ENCODE measurements at places on chromosomes 16 and 17.

- peak; percentile 18 for DNase-seq
Measured at GRCh38 chr16:4053301-4053845, 62.9 kb downstream of the ADCY9 start.

DNA sequence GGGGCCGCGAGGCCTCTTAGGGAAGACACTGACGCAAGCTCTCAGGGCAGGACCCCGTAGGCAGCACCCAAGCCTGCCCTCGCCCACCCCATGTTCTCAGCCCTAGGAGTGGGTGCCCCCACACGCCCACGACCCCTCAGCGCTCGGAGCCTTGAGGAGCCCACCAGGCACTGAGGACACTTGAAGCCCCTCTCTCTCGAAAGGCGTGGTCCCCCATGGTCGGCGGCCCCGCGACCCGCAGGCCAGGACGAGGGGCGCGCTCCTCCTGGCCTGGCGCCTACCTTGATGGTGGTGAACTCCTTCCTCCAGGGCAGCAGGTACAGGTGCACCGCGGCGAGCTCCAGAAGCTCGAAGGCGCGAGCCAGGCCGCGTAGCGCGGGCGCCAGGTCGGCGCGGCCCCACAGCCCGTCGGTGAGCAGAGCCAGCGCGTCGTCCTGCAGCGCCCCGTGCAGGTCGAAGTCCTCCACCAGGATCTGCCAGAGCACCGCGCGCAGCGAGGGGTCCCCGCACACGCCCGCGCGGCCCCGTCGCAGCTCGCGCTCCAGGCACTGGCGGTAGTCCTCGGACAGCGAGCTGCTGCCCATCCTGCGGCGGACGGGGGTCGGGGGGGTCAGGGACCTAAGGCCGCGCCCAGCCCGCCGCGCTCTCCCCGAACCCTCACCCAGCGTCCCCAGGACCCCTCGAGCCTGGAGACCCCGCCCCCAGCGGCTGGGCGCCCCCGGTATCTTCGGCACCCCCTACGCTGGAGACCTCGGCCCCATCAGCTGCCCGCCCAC lies 668 bp downstream of the SPATA2L start:
- peak; percentile 64 for DNase-seq

DNA sequence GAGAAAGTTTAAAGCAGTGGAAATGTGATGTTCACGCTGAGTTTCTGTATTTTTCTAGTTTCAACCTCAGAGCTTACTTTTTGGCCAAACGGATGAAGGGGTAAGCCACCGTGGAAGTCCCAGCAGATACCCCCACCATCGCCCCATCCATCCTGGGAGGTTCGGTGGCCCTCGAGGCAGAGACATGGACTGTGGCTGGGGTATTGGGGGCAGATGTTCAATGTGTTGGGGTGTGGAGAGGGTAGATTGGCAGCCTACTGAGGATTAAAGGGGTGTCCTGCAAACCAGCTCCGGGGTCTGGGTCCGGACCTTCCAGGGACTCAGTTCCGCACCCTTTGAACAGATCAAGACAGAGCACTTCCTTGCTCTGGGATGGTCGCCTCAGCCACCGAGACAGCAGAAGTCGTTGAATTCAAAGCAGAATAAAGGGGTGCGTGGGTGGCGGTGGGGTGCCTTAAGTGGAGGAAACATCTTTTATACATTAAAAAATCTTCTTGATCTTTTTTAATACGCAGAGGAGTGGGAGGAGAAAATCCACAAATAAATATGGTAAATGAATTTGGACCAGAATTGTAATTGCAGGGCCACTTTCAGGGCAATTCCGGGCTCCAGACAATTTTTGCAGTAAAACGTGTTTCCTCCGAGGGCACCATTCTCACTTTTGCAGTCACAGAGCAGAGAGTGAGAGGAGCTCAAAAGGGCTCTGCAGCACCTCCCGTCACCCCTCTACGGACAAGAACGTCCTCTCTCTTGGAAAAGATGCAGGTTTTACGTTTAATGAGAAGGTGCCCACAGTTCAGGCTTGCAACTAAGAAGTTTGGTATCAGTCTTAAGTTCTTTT lies 8.2 kb upstream of the CBX8 start:
- no peak for DNase-seq

GRCh38 chr17:82058230-82058854 lies 6.6 kb downstream of the GPS1 start:
- no peak for DNase-seq

DNA sequence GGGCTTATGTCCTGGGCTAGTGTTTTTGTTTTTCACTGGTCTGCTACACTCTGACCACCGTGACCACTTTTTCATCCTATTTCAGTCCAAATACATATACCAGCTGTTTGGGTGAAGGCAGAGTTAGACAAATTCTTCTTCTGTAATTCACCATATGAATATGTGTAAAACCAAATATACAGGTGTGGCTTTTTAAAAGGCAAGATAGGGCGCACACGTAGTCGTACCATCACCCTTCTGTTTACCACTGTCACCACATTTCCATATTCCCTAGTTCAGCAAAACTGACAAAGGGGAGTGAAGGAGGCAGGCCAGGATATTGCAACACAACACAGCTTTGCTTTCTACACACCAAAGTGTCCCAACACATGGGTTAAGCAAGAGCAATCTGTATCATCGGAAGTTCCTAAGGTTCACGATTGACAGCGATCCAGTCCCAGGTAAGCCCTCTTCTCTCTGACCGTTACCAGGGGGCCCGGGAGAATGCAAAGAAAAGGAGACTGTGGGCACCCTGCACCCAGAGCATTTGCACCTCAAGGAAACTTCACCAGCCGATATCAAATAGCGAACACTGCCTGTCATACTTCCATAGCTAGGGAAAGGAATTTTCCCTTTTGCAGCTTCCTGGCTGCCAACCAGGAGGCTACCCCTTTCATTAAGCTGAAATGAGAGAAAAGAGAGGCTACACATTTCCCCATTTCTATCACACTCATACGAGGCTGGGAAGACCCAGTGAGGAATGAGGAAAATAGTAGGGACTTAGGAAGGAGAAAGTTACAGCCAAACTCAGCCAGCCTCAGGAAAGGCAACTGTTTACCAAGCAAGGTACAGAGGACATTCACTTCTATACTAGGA lies 23.1 kb downstream of the CREBBP start:
- DNase-seq, result no peak

GRCh38 chr17:50523208-50523607 lies 9.3 kb upstream of the EPN3 start:
- no peak for DNase-seq

- no peak for DNase-seq
Measured at GRCh38 chr17:50480142-50480764, 1.6 kb downstream of the RSAD1 start.

DNA sequence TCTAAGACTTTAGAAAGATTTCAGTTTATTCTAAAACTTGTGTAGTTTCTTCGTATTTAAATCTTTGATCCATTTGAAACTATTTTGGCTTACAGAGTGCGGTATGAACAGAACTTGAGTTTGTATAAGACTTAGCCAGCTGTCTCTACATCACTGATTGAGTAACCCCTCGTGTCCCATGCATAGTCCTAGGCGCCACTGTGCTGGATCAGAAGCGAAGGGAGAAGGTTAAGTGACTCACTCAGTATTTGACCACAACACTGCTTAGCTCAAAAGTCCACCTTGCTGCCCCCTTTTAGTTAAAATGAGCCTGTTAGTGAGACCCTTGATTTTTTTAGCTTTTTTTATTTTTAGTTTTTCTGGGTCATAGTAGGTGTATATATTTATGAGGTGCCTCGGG lies 28.4 kb downstream of the CD300LB start:
- no peak for DNase-seq

GRCh38 chr17:53719229-53719628 lies 103.5 kb upstream of the KIF2B start:
- DNase-seq, result no peak

- DNase-seq, result no peak
Measured at GRCh38 chr17:55706808-55707773, 15.6 kb downstream of the TMEM100 start.

DNA sequence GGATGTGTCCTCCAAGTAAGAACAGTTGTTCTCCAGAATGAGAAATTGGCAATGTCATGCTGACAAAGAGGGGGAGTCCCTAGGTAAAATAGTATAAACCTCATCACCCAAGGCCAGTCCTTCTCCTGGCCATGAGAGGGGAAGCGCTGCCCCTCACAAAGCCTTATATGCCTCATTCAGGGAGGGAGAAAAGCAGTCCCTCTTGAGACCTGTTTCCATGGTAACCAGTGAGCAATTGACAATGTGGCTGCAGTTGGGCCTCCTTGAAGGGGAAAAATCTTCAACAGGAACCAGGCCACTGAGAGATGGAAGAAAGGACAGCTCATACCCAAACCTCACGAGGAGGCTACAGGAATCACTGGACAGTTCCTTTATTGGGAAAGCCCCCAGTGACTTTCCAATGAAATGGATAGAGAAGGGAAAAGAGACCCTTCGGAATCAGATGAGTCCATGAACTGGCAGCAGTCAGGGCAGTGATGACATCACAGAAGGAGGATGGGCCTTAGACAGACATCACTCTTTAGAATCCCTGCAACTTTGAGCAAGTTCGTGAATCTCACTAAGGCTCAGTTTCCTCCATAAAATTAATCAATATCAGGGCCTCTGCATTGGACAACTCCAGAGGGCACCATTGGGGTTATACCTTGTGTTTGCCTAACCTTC lies 275.7 kb downstream of the TOX3 start:
- DNase-seq, result no peak

DNA sequence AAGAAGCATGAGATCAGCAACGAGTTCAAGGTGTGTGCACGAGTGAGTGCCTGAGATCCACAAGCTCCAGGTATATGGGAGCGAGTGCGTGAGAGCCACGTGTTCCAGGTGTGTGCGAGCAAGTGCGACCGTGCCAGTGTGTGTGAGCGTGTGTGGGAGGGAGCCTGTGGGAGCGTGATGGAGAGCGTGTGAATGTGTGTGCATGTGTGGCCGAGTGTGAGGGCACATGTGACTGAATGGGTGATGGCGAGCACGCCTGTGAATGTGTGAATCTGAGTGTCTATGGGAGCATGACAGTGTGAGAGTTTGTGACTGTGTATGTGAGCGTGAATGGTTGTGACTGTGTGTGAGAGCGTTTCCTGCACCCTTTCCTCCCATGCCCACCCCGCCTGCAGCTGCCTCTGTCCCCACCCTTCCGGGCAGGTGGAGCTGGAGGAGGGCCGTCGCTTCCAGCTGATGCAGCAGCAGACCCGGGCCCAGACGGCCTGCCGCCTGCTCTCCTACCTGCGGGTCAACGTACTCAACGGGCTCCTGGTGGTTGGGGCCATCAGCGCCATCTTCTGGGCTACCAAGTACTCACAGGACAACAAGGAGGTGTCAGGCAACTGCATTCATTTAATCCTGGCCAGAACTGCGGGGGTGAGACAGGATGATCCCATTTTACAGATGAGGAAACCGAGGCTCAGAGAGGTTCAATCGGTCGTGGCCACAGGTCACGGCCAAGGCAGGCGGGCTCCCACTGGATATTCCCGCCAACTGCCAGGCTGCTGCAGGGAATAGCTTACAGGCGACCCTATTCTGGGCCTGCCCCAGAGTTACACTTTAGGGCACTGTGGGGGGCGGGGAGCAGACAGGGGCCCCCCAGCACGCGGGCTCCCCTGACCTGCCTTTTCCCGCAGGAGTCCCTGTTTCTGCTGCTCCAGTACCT lies 3.7 kb downstream of the TMC8 start:
- DNase-seq, result peak; percentile 84

DNA sequence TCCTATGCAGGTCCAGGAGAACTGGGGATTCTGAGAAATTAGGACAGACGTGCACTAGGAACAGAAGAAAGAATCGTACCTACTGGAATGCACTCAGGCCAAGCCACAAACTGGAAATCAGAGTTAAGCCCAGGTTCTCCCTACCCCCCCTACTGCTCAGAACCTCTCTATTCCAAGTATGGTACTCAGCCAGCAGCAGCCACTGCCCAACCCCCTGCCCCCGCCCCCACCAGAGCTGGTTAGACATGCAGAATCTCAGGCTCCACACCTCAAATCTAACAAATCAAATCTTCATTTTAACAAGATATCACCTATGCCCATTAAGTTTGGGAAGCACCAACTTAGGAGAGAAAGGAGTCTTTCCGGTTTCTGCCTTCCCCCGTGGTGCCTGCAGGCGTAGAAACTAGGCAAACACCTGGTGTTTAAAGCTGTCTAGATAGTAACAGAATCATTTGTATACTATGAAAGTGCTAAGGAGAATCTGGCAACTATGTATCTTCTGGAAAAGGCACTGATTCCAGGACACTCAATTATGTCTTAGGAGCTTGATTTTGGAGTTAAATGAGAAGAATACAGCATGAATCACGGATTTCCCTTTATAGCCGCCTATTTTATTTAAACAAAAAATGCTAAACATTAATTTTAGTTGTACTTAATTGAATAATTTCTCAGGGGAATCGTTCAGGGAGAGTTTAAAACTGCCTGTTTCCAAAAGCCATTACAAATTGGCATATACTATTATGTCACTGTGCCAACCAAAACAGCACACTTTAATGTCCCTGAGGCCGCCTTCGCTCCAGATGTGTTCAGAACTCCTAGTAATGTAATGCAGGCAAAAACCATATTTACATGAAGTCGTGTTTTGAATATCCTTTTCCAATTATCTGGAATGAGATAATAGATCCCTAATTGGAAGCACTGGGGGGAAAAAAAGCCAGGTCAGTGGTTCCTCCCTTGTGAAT lies 166.5 kb downstream of the STX8 start:
- DNase-seq, result no peak

- no peak for DNase-seq
Measured at GRCh38 chr16:29959293-29959692, 2.6 kb upstream of the TMEM219 start.

DNA sequence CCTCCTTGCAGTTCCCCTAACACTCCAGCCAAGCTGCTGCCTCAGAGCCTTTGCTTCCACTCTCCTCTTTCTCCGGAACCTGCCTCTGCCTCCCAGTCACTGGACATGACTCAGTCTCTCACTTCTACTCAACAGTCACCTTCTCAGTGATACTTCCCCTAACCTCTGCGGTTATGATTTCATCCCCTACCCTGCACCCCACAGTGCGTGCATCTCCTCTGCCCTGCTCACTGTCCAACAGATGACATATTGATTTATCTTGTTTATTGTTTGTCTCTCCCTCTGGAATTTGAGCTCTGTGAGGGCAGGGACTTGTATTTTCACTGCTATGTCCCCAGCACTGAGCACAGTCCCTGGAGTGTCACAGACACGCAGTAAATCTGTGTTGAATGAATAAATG lies 100.7 kb downstream of the CYLD start:
- DNase-seq, result no peak

DNA sequence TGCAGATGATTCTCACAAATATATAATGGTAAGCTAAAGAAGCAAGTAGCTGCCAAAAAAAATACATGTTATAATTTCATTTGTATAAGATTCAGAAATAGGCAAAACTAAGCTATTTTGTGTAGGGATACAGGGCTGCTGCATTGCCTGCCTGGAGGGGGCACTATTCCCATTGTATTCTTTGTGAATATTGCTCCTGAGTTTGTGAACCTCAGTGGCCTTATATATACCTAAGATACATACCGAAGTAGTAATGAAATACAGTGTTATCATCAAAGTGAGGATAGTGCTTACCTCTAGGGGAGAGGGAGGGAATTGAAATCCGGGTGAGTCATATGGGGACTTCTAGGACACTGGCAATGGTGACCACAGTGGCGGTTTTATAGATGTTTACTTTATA lies 53.5 kb downstream of the C17orf58 start:
- DNase-seq, result no peak

All from immature natural killer cell (primary cell).